Stimulated activated CD4-positive, alpha-beta T cell treated with anti-CD3 and anti-CD28 coated beads, Interleukin-2, amount 100 ng/mL, for 24 hours (primary cell): ENCODE measurements at places on chromosomes 2 and 18.

GRCh38 chr18:13427354-13427753 is 208.8 kb downstream of the LDLRAD4 start:
- no peak for DNase-seq

DNA sequence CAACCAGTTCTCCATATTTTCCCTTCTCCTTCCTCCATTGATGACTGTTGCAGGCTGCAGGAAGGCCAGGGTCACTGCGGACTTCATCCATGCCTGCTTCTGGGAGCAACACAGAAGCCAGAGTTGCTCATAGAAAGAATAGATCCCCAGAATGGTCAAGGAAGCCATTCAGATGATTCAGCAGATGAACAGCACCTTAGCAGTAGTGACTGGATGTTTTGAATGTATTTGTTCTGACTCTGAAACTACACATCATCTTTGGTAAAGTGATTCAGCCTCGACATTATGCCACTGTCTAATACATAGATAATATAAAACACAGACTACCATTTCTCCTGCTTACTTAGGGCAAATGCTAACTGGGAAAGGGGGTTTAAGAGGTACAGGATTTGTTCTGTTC is 411.6 kb downstream of the RND3 start:
- DNase-seq: no peak

DNA sequence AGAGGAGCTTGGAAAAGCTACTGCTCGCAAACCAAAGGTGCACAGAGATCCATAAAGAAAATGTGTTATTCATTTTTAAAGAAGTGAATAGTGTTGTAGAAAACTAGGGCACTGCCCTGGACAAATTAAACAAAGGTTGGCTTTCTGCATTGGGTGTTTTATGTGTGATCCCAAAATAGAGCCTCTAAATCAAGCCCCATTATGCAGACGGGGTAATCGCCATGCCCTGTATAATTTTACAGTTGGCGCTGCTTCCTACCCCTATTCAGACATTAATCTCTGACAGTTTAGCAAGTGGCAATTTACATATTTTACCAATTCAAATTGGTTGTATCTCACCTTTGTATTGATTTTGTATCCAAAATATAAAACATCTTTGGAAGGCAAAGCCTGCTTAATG is 109.1 kb downstream of the PID1 start:
- no peak for DNase-seq

DNA sequence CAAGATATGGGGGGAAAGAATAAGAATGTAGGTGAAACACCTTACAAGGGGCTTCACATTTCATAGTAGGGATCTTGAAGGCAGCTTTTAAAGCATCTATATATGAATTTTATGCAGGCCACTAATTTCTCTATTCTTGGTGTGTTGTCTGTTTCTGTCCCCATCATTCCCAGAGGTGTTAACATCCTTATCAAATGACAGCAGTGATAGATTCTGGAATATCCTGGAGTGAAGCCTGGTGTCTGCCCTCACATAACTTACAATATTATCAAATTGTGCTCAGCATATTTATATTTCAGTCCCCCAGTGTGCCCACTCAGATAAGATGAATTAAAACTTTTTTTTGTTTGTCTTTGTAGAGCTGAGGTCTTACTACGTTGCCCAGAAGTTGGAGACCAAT is 486.2 kb downstream of the EPHA4 start:
- DNase-seq: no peak

DNA sequence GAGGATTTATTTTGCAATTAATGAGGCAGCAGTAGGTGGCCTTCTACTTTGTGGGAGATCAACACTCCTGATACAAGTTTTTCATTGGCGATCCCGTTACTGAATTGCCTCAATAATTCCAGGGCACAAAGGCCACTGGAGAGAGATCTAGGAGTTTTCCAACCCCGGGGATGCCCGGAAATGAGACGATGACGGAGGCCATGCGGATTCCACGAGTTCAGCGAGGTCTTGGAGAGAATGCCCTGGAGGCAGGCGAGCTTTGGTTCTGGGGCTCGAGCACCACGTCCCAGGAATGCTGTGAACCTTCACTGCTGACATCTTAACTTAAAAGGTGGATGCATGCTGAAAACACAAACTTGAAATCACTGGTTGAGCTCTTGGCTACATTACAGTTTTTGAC is 74.2 kb downstream of the LDLRAD4 start:
- no peak for DNase-seq

DNA sequence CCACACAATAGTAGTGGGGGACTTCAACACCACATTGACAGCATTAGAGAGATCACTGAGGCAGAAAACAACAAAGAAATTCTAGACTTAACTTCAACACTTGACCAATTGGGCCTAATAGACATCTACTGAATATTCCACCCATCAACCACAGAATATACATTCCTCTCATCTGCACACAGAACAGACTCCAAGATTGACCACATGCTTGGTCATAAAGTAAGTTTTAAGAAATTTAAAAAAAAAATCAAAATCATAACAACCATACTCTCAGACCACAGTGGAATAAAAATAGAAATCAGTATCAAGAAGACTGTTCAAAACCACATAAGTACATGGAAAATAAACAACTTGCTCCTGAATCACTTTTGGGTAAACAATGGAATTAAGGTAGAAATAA is 9.0 kb upstream of the FLACC1 start:
- DNase-seq: no peak

GRCh38 chr18:9808295-9809241 is 77.2 kb upstream of the TXNDC2 start:
- DNase-seq: no peak

DNA sequence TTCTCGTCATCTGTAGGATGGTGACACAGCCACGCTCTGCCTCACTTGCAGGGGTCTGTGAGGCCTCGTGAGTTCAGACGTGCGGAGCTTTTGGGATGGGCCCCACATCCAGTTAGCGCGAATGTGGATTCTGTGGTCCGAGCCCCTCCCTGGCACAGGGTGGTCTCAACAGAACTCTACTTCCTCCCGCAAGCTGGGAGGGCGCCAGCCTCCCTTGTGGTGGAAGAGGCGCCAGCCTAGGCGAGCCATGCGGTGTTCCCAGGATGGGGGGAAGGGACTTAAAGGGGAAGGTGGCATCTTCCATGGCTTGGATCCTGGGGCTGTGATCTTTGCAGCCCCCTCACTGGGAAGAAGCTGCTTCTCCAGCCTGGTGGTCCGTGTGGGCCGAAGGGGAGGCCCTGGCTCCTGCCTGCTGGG is 1.4 kb downstream of the SNORC start:
- no peak for DNase-seq

- no peak for DNase-seq
These were observed 256.4 kb upstream of the NETO1 start for GRCh38 chr18:73124175-73124574.

DNA sequence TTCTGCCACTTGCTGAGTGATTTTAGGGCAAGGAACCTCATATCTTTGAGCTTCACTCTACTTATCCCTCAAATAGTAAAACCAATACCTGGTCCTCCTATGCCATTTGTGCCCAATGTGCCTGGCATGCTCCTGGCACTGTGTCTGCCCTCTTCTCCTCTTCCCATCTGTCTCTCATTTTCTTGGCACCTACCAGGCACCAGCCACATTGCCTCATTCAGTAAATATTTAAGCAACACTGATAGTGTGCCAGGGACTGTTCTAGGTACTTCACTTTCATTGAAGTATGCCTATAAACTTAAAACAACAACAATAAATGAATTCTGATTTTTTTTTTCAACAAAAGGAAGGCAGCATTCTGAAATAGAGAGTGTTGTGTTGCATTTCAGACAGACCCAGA is 15.1 kb upstream of the BOD1L2 start:
- DNase-seq: no peak
